AML-193 (cell line): ENCODE measurements at places on chromosomes 2 and 18.

GRCh38 chr18:37322492-37323035 is 243.0 kb downstream of the CELF4 start:
- DNase-seq = peak; percentile 12

- no peak for DNase-seq
Measured at GRCh38 chr2:33681364-33681757, 82.3 kb upstream of the FAM98A start.

GRCh38 chr2:78913257-78913656 is 112.2 kb upstream of the REG3G start:
- DNase-seq = no peak

DNA sequence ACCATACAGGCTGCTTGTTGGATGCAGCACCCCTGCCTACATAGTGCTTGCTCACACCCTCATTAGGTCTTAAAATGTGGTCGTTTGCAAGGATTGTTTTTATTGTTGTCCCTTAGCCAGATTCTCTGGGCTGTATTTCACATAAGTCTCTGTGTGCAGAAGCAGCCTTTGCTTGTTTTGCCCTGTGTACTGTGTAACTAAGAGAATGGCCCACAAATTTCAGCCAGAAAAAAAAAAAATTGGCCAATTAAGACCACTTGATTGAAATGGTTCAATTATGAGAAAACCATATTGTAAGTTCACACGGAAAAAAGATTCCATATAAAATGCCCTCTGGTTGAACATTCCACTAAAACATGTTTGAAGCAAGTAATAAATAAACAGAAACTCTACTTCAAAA is 377.1 kb upstream of the SOX11 start:
- DNase-seq = no peak

DNA sequence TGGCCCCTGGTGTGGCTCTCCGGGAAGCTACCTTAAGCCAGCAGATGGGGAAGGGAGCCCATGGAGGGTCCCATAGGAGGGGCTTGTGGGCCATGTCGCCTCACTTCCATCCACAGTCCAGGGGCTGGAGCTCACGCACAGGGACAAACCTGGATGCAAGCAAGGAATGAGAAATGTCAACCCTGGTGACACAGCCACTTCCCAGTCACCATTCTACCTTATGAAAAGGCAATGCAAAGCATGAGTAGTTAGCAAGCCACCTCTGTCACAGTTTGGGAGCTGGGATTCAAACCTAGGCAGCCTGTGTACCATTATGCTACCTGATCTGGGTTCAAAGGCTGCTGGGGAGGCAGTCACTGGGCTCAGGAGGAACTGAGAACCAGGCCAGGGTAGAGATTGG is 170.0 kb upstream of the KLHL29 start:
- DNase-seq = no peak

DNA sequence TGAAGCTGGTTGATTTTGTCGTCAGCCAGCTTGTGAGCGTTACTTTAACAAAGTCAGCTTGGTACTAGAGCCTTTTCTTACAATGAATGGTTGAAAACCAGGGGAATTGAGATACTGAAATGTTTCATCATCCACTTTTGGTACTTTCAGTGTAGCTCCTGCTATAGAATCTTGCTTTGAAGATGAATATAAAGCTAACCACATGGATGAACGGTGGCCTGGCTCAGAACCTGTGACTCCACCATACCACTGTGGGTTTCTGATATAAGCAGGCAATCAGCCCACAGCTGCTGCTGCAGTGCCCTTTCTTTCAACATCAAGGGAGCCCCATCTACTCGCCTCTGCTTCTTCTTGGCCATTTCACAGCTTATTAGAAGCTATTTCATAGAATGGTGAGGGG is 53.2 kb upstream of the GPR45 start:
- no peak for DNase-seq

DNA sequence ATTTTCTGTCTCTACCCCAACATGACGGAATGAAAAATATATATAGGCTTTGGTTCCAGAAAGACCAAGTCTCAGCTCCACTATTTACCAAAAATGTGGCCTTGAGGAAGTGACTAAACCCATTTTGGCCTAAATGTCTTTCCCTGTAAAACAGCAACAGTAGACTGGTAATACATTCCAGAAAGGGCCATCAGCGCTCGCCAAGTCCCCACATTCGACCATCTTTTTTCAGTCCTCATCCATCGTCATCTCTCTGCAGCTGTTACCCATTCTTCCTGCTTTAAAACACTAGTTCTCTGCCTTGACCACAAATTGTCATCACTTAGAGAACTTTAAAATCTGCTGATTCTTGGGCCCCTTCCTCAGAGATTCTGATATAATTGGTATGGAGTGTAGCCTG is 183.8 kb upstream of the CTAGE1 start:
- no peak for DNase-seq

DNA sequence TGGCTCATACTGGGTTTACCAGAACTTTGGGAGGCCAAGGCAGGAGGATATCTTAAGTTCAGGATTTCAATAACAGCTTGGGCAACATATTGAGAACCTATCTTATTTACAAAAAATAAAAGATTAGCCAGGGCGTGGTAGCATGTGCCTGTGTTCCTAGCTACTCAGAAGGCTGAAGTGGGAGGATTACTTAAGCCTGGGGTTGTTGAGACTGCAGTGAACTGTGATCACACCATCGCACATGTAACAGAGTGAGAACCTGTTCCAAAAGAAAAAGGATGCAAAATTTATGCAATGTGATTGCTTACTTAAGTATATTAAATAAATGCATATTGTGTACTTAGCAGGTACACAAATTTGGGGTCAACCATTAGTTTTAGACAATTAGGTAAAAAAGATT is 768.9 kb upstream of the CDH7 start:
- no peak for DNase-seq

GRCh38 chr2:46786228-46786627 is 129.4 kb downstream of the MCFD2 start:
- no peak for DNase-seq

DNA sequence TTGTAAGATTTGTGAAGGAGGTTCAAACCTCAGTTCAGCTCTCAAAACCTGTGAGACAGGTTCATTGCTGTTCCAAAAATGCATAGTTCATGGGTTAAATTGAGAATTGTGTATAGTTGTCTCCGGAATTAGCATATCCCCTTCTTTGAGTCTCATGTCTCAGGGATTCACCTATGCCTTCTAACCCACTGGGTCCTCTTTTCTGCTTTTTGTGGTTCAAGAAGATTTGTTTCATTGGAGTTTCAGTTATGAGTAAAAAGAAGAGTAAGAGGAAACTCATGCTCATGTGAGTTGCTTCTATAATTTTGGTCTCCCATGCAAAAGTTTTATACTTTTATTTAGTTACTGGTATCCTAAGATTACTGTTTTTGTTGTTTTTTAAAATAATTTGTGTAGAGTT is 1219.8 kb upstream of the ZEB2 start:
- no peak for DNase-seq

DNA sequence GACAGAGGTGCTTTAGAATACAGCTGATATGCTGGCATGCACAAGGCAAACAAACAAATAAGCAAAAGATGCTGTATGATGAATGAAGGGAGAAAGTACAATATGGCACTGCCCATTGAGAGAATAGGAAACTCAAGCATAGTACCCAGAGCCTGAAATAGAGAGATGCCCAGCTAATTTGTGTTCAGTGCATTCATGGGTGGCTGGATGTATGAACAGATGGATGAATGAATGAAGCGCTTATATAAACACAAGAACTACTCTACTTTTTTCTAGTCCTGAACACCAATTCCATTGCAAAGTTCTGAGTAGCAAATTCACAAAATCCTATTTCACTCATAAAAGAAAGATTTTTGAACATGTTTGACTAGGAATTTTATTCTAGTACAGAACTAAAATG is 756.3 kb downstream of the SATB2 start:
- DNase-seq = no peak

DNA sequence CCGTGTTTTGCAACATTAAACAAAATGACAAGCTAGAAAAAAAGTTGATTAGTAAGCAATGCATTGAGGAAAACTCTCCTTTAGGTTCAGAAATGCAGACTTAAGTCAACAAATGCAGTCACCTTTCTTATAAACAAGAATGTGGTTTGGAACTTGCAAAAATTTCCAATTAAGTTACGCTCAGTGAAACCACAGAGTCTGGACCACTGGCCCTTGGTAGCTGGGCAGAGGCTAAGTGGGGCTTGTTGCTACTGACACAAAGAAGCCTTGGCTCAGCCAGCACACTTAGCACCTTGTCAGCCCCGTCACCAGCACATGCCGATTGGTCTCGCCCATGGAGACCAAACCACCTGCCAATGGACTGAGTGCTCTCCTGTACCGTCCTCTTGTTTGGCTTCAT is 53.0 kb downstream of the SMIM21 start:
- no peak for DNase-seq

DNA sequence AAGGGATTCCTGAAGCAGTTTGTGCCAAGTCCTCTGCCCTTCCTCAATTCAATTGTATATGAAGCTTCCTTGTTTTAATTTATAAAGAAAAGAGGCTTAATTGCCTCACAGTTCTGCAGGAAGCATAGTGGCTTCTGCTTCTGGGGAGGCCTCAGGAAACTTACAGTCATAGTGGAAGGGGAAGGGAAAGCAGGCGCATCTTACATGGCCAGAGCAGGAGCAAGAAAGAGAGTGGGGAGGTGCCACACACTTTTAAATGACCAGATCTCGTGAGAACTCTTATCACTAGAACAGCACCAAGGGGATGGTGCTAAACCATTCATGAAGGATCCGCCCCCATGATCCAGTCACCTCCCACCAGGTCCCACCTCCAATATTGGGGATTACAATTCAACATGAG is 114.2 kb downstream of the SGPP2 start:
- DNase-seq = no peak

DNA sequence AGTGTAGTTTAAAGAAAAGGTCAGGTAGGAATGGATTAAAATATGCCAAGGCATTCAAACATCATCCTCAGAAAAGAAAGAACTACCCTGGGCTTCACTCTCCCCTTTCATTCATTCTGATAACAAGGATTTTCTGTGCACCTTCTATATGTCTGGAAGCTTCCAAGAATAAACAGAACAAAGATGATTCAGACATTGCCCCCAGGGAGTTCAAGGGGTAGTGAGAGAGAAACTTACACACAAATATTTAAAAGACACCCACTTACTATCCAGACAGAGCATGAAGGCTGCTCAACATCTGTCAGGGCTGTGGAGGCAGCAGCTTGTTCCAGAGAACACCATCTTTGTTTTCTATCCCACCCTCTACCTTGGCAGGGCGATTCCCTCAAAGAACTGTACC is 140.5 kb downstream of the ALK start:
- no peak for DNase-seq

DNA sequence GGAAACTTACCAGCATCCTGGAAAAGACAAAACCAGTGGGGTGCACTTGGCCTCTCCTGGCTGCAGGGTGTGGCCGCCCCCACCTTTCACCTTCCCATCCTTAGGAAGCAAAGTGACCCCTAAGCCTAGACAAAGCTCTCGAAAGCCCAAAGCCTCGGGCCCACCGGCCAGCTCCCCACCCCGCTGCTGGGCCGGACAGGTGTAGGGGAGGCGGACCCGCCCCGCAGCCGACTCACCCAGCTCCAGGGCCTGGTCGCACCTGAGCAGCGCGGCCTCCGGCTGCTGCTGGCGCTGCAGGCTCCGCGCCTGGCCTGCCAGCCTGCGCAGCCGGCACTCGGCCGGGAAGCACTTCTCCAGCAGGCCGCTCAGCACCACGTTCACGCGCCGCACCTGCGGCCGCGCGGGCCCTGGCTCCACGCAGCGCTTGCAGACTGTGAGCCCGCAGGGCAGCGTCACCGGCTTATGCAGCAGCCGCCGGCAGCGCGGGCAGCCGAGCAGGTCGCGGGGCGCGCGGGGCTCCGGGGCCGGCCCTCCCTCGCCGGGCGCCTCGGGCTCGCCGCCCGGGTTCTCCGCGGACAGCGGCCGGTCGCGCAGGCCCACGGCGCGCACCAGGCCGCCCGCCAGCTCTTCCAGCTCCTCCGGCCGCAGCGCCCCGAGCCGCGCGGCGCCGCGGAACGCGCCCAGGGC is 979 bp downstream of the LONRF2 start:
- DNase-seq = no peak

GRCh38 chr18:75125382-75126331 is 83.3 kb downstream of the PTGR3 start:
- DNase-seq = no peak

DNA sequence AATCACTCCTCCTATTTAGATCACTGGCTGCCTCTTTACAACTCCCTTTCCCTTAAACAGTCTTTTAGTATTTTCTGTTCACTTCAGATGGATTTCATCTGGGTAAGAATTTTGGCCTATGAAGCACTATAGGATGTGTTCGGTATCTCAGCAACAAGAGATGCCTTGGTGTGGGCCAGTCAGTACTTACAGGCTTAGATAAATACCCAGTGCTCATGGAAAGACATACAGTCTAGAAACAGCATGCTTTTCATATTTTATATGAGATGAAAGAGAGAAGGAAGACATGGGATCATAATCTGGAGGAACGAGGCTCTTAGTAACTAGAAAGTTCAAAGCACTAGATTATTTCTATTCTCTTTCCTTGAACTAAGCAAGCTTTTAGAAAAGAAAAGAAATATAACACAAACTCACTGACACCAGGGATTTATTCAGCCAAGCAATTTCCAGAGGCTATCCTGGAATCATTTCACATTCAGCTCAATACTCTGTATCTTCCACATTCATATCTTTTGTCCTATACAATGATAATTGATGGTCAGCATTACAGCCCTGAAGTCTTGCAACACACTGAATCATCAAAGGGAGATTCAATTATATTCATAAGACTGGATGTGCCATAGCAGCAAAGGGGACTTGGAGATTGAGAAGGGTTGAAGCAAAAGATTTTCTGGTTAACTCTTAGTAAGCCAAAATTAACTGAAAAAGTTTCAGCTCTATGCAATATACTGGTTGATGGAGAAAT is 408.8 kb upstream of the LYPD1 start:
- no peak for DNase-seq

DNA sequence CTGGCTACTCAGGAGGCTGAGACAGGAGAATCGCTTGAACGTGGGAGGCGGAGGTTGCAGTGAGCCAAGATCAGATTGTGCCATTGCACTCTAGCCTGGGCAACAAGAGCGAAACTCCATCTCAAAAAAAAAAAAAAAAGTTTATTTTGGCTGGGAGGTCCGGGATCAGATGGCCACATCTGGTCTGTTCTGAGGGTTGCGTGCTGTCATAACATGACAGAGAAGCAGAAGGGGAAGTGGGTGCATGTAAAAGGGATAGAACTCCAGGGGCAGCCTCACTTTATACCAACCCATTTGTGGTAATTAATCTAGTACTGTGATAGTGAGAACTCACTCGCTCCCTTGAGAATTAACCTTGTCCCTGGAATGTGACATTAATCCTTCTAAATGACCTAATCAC is 101.2 kb downstream of the PTPN4 start:
- DNase-seq = no peak

- no peak for DNase-seq
Measured at GRCh38 chr2:1518867-1519530, 105.7 kb downstream of the TPO start.

DNA sequence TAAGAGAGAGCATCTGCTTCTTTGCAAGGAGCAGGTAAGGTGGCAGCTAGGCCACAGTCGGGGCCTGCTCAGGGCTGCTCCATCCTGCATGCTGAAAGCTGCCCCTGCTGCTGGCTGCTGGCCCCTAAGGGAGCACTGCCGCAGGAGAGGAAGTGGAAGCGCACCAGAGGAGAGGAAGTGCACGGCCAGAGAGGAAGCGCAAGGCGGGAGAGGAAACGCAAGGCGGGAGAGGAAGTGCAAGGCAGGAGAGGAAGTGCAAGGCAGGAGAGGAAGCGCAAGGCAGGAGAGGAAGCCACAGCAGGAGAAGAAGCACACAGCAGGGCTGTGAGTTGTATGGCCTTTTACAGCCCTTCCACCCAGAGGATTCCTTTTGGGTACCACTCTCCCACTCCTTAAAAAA is 539.0 kb upstream of the TNP1 start:
- no peak for DNase-seq
